NCI-H774 (cell line): ENCODE measurements at places on chromosomes 1 and 21.

GRCh38 chr1:155466617-155466972, 96.0 kb downstream of the ASH1L start:
- DNase-seq: no peak

DNA sequence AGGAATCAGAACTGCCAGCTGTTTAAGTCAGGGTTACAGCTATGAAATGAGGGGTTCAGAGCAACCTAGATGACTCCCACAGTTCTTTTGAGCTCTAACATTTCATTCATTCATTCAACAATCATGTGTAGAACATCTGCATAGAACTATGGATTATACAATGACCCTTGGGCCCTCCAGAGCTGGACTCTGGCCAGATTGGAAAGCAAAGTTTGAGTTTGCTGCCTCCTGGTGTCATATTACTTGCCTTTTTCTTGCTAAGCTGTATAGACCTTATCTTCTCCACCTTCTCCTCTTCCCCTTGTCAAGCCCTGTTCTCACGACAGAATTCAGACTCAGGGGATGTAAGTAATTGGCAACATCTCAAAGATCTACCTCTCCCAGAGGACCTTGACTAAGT, 4.0 kb downstream of the CASQ2 start:
- DNase-seq: peak; percentile 26

- DNase-seq: no peak
Measured at GRCh38 chr1:178614286-178614685, 101.4 kb downstream of the TEX35 start.

GRCh38 chr1:215397106-215397505, 170.0 kb upstream of the KCTD3 start:
- no peak for DNase-seq

DNA sequence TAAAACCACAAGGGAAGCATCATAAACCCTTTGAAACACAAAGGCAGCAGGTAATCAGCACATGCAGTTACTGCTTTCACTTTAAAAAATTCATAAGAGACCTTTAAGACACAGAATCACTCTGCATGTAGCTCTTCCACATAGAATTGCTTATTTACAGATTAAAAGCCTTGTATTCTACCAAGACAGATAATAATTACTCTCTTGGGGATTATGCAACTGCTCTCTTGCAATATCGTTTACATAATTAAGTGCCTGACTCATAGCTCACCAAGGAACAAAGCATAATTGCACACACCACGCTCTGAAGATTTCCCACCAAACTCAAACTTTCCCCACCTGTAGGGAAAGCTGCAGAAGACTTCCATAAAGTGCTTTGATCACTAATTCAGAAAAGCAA, 87.9 kb downstream of the VAV3 start:
- no peak for DNase-seq

DNA sequence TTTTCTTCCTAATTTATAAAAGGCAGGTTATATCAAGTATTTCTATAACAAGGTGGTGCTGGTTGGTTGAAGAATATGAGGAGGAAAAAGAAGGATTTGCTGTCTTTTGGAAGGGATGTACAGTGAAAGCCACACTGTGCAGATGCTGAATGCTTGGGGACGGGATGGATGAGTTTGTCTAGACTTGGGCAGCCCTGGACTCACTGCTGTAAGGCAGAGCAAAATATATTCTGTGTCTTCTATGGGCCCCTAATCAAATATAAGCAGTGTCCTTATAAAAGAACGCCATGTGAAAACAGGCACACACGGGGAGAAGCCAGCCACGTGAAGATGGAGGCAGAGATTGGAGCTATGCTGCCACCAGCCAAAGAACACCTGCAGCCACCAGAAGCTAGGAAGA, 47.4 kb downstream of the PHC2 start:
- no peak for DNase-seq

GRCh38 chr1:209051570-209051969, 531.9 kb upstream of the CAMK1G start:
- no peak for DNase-seq

- DNase-seq: no peak
Measured at GRCh38 chr1:204868340-204868700, 2.3 kb upstream of the NFASC start.

GRCh38 chr1:243982447-243983018, 68.5 kb upstream of the ZBTB18 start:
- no peak for DNase-seq

- no peak for DNase-seq
Measured at GRCh38 chr1:172746091-172746949, 87.4 kb downstream of the FASLG start.

DNA sequence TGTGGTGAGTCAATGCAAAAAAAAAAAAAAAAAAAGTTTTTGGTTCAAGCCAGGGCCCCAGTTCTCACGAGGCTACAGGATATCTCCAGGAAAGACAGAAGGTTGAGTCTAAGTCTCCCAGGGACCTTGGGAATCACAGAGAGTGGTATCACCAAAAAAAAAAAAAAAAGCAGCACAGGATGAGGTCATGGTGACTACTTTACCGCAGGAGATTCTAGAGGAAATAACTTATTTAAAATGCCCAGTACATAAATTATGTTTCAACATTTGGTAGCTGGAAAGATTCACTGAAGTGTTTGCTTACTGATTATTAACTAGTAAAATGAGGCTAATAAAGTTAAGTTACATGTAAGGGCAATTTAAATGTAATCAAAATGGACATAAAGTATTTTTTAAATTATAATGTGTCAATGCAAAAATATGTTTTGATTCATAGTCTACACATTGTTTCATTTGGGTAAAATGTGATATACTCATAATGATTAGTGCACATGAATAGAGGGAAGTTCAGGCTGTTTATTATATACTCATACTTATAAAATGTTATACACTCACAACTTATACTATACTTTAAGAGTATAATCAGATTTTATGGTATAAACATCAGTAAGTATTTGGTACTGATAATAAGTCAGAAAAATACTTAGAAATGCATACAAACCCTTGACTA, 84.1 kb downstream of the PLPPR5 start:
- no peak for DNase-seq

DNA sequence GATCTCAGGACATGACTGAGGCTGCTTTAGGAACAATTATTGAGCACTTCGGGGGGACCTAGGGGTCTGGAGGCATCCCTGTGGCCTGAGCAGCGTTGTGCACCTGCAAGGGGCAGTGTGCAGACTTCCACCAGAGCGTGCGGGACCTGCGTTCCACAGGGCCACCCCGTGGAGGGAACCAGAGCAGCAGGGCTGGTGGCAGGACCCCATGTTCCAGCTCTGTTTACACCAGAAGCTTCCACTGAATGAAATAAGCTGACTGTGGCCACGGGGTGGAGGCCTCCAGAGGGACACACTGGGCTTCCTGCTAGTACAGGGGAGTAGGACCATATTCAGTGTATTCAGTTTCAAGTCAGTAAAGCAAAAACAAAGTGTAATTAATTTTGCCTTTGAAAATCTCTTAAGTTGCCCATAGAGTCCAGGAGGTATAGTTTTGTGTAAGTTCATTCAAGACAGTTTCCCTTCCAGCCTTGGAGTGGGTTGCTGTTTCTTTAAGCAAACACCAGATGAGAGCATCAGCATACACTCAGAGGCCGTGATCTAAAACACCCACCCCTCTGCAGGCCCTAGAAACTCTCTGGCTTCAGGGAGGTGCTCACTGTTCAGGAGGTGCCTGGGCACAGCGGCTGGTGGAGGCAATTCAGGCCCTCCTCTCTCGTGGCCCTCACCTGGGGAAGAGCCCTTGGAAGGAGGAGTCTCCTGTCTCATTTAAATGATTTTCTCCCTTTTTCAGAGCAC, 16.6 kb downstream of the SLC1A7 start:
- DNase-seq: no peak

DNA sequence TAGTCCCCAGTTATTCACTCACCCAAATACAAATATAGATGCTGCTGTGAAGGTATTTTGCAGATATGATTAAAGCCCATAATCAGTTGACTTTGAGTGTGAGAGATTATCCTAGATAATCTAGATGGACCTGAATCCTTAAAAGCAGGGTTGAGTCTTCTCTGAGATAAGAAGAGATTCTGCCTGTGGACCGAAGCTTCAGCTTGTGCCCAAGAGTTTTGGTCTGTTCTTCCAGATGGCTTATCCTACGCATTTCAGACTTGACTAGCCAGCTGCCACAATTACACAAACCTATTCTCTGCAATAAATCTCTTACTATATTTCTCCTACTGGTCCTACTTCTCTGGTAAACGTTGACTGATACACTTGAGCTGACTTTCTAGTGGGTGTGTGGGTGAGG, 145.1 kb downstream of the KCNJ6 start:
- no peak for DNase-seq

- no peak for DNase-seq
Measured at GRCh38 chr1:203129501-203130231, 2.1 kb downstream of the ADORA1 start.

- no peak for DNase-seq
Measured at GRCh38 chr21:24470852-24471251, 1136.4 kb downstream of the MRPL39 start.

- DNase-seq: no peak
Measured at GRCh38 chr21:35559829-35560225, 500.5 kb downstream of the SETD4 start.

DNA sequence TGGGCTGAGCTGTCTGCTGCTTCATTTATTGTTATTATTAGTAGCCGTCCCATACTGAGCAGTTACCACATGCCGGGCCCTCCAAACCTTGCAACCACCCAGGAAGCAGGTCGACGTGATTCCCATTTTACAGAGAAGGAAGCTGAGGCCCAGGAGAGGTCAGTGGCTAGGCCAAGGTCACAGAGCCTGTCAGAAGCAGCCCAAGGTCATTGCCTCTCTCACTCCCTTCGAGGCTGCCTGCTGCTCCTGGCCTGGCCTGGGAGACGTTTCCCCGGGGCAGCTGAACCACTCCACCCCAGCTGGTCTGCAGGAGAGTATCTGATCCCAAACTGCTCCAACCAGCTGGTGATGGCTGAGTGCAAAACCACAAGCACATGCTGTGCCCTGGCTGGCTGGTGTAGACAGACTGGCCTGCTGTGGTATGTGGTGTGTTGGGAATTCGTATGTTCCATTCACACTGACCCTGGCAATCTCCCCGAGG, 6.5 kb downstream of the PADI4 start:
- DNase-seq: no peak

DNA sequence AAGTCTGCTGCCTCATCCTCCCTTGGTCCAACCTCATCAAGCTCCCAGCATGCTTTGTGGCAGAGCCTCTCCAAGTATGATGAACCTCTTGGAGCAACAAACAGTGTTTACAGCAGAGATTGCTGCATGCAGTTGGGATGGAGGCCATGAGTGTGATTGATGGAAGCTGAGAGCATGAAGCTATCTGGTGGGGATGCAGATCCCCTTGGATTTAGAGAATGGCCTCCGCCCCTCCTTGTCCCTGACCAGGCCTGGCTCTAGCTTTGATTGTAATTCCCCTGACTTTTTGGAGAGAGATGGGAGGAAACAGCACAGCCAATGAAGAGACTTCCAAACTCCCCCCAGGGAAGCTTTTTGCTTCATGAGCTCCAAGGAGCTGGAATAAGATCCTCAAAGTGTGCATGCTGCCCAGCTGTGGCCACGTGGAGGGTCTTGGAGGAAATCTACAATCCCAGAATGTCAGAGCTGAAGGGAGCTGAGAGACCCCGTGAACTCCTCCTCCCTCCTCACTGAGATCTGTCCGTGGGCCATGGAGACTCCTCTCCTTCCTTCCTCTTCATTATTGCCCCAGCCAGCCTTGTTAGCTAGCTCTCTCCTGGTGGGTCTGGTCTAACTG, 165.3 kb upstream of the USP24 start:
- DNase-seq: no peak

- DNase-seq: no peak
Measured at GRCh38 chr1:14738647-14739046, 140.2 kb downstream of the KAZN start.

DNA sequence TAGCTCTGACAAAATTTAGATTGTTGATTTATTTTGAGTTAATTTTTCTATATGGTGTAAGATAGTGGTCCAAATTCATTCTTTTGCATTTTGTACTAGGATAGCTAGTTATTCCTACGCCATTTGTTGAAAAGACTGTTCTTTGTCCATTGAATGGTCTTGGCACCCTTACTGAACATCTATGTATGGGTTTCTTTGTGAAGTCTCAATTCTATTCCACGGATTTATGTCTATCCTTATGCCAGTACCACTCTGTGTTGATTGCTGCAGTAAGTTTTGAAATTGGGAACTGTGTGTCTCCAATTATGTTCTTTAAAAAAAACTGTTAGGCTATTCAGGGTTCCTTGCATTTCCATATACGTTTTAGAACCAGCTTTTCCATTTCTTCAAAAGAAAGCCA, 145.7 kb downstream of the ZNF644 start:
- no peak for DNase-seq

- DNase-seq: no peak
Measured at GRCh38 chr1:201886103-201886885, 2.4 kb upstream of the SHISA4 start.

DNA sequence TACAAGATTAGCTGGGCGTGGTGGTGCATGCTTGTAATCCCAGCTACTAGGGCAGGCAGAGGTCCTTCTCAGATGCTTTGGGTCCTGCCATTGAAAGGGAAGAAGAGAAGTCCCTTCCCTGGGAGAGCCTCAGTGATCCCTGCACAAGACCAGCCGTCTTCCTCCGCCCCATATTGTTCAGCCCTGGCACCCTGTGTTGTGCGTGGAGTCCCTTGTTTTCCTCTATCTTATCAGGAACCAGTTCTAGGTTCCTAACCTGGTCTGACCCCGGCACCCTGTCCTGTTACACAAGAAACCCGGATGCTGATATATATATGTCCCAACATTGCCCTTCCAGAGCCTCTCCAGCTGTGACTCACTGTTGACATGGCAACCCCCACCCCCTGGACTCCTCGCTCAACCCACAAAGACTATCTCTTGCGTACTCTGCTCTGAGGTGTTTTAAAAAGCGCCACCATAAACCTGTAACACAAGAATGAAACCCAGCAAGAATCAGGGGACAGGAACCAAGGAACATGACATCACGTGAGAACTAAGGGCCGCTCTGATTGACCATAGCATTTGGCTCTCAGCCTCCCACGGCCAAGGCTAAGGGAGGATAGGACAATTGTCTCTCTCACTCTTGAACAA, 4.8 kb downstream of the MX2 start:
- no peak for DNase-seq

GRCh38 chr1:11364170-11364569, 91.2 kb downstream of the UBIAD1 start:
- DNase-seq: no peak

DNA sequence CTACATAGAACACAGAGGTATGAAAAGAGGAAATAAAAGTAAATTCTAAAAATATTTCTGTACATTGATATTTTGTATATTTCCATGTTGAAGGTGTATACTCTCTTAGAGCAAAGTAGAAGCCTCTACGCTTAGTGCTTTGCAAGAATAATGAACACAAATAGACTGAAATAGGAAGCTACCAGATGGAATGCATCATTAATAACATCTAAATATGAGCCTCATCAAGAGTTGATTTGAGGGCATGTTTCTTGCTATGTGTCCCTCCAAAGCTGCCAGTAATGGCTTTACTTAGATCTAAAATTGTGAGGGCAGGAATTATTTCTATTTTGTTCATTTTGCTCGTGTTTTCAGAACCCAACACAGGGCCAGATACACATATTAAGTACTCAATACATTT, 94.4 kb downstream of the KCNT2 start:
- DNase-seq: no peak

DNA sequence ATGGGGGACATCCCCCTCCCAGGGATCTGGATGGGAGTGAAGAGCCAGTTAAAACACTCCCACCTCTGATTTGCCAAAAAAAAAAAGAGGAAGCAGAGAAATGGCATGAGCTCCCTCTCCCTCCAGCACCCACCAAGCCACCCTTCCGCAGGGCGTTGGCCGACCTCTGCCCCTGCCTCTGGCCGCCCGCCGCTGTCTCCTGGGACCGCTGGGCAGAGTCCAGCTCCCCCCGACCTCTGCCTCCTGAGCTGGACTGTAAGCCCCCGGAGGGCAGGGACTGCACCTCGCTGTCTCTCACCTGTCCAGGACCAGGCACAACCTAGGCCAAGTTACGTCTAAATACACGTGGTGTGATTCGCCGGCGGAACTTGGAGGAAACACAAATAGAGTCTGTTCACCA, 174.3 kb downstream of the PRDM16 start:
- DNase-seq: no peak
